ENCODE measurements at places on chromosomes 5 and 9. TPM values are rescaled to one million over a fixed set of nuclear protein-coding genes. Genes with fewer than 3 reads are reported as not detected.

- H3K4me1 ChIP-seq: no peaks in the 10 kb centered on the region
- no peak overlapping the region for H3K27ac ChIP-seq
- H3K4me3 ChIP-seq: no peak overlapping the region
- DNase-seq: no peak
Observed at GRCh38 chr9:121424024-121424432, 54.0 kb upstream of the STOM start.

Gene C8G
- 1.5 TPM for total RNA-seq

Gene GPR151
- not detected for total RNA-seq

Gene ABO
- total RNA-seq: not detected

- H3K27ac ChIP-seq: no peak overlapping the region
- no peaks in the 10 kb centered on the region for H3K4me1 ChIP-seq
- peaks cover 14% of the 10 kb centered on the region for H3K27me3 ChIP-seq
- DNase-seq: no peak
- no peak overlapping the region for H3K4me3 ChIP-seq
Observed at GRCh38 chr5:143658956-143659355, 153.0 kb upstream of the HMHB1 start.

DNA sequence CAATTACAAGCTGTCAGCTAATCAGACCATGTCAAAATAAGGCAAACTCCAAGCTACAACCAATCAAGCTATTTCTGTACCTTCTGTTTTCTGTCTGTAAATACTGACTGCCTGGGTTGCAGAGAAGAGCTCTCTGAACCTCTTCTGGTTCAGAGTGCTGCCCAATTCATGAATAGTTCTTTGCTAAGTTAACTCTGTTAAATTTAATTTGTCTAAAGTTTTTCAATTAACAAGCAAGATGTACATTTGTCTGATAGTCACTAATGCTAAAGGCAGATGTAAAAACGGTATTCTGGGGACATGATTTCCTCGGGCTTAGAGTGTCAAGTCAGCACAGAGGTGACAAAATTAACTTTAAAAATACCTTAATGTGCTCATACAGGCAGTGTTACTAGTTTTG, 408.3 kb upstream of the CLINT1 start:
- H3K27me3 ChIP-seq: no peaks in the 10 kb centered on the region
- no peak overlapping the region for H3K4me3 ChIP-seq
- no peak for DNase-seq
- no peaks in the 10 kb centered on the region for H3K4me1 ChIP-seq

DNA sequence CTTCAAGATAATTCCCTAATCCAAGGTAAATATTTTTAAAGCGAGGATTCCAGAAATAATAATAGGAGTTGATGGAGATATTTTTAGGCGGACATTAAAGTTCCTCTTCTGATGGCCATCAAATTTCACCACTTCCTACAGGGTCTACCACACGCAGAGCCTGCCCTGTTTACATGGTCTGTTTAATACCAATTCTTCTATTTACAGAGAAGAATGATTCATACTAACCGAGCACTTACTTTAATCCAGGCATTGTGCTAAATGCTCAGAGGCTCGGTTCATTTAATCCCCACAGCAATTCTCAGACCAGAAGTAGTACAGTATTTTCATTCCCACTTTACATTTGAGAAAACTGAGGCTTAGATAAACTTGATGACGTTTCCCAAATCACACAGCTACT, 3.0 kb upstream of the ITGA1 start:
- no peaks in the 10 kb centered on the region for H3K36me3 ChIP-seq
- no peak overlapping the region for H3K27ac ChIP-seq
- H3K4me3 ChIP-seq: no peak overlapping the region
- H3K27me3 ChIP-seq: no peaks in the 10 kb centered on the region
- peaks cover 27% of the 10 kb centered on the region for H3K4me1 ChIP-seq

Gene PRRX2
- total RNA-seq: not detected

DNA sequence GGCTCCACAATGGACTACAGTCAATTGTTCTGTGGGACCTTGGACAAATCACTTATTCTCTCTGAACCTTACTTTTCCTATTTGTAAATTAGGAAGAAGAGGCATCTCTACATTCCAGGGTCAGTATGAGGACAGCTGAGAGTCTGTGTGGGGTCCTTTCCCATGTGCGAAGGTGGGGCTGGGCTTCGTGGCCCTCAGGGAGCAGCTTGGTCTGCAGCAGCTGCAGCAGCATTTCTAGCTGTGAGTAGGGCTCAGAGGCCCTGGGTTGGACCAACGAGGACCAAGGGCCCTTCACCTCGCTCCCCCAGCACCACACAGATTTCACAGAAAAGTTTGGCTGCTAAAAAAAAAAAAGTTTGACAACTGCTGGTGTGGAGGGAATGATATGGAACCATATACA, 9.4 kb upstream of the DDX41 start:
- peak; percentile 12 for DNase-seq
- H3K36me3 ChIP-seq: peaks cover 4% of the 10 kb centered on the region
- H3K27me3 ChIP-seq: no peaks in the 10 kb centered on the region
- H3K4me1 ChIP-seq: peaks cover 8% of the 10 kb centered on the region
- H3K27ac ChIP-seq: no peak overlapping the region

Gene C9orf152
- not detected for total RNA-seq

DNA sequence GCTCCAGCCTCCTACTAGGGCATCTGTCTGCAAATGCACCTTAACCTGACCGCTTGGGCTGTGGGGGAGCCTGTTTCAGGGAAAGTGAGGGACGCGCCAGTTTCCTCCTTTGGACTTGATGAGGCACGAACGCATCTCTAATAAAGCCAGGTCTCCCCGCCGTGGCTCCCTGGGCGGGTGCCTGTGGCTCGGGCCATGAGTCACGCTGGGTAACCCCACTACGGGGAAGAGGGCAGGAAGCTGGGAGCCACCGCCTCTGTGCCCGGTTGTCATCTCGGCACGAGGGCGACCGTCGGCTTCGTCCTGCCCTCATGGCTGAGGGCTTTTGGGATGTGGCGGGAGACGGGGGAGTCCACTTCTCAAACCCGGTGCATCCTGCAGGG, 12.1 kb downstream of the NOTCH1 start:
- DNase-seq: peak; percentile 74
- H3K27ac ChIP-seq: peak overlapping the region; percentile 90
- H3K4me3 ChIP-seq: peak overlapping the region; percentile 47

DNA sequence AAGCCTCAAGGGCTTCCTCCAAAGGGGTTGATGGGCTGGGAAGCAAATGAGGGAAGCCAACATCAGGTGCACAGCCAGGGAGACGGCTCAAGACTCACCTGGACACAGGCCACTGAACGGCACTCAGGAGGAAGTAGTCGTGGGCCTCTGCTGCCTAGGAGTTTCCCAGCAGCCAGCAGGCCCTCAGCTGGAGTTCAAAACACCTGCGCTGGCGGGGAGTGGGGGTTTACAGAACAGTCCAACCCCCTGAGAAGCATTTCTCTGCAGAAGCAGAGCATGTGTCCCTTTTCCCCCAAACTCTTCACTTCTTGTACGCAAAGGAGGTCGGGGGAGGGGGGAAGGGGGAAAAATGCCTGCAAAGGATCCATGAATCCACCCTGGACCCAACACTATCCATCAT, 2.3 kb downstream of the WHRN start:
- peak overlapping the region; percentile 26 for H3K4me3 ChIP-seq

DNA sequence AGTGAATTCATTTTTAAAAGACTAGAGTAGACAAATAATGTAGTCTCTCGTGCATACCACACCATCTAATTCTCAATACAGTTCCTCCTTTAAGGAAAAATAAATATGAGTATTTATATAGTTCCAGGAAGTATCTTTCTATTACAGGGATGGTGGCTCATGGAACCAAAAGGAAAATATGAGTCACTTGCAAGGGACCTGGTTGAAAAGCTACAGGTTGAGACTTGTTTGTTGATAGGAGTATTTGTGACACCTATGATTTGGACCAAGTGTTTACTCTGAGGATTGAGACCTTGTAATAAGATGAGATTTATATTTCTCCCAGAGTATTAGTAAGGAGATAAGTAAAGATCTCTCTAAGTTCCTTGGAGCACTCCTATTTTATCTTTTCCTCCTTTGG, 67.4 kb downstream of the CDO1 start:
- peaks cover 29% of the 10 kb centered on the region for H3K27me3 ChIP-seq
- no peak overlapping the region for H3K4me3 ChIP-seq

- H3K4me3 ChIP-seq: no peak overlapping the region
- no peaks in the 10 kb centered on the region for H3K27me3 ChIP-seq
- peaks cover 15% of the 10 kb centered on the region for H3K4me1 ChIP-seq
- no peak overlapping the region for H3K27ac ChIP-seq
Observed at GRCh38 chr5:149782018-149782894, 52.1 kb downstream of the PPARGC1B start.

DNA sequence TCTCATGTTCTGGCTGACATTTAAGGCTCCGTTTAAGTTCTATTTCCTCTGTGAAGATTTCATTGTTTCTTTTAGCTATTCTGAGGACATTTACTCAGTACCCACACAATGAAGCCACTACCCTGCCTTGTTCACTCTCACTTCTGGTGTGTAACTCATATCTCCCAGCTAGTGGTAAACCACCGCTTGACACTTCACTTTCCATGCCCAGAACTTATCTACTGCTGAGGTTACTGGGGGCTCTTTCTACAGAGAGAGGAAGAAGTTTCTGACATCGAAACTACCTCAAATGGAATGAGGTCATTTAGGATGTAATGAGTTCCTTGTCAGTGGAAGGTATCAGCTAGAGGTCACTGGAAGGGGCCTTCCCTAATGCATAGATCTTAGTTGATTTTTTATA, 501.5 kb downstream of the DMAC1 start:
- peaks cover 23% of the 10 kb centered on the region for H3K27me3 ChIP-seq
- DNase-seq: no peak
- peak overlapping the region; percentile 44 for H3K4me3 ChIP-seq
- peak overlapping the region; percentile 81 for H3K27ac ChIP-seq

DNA sequence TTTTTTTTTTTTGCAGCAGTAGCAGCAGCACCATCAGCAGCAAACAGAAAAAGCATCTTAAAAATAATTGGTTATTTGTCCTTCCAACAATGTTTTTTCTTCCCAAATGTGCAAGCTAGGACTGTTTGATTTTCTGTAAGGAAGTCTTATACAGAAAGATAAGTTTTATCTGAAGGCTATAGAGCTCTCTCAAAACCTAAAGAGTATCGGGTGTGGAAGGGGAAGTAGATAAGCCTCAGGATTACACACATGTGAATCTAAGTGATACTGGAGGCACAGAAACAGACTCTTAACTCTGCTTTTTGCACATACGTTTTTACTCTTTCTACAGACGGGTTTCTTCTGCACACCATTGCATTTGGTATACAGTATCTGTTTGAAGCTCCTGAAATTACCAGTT, 184.4 kb upstream of the FTMT start:
- no peaks in the 10 kb centered on the region for H3K4me1 ChIP-seq
- no peak overlapping the region for H3K27ac ChIP-seq
- H3K27me3 ChIP-seq: no peaks in the 10 kb centered on the region
- no peaks in the 10 kb centered on the region for H3K36me3 ChIP-seq
- no peak overlapping the region for H3K4me3 ChIP-seq
- DNase-seq: no peak

Gene AIF1L
- 0.42 TPM for total RNA-seq

DNA sequence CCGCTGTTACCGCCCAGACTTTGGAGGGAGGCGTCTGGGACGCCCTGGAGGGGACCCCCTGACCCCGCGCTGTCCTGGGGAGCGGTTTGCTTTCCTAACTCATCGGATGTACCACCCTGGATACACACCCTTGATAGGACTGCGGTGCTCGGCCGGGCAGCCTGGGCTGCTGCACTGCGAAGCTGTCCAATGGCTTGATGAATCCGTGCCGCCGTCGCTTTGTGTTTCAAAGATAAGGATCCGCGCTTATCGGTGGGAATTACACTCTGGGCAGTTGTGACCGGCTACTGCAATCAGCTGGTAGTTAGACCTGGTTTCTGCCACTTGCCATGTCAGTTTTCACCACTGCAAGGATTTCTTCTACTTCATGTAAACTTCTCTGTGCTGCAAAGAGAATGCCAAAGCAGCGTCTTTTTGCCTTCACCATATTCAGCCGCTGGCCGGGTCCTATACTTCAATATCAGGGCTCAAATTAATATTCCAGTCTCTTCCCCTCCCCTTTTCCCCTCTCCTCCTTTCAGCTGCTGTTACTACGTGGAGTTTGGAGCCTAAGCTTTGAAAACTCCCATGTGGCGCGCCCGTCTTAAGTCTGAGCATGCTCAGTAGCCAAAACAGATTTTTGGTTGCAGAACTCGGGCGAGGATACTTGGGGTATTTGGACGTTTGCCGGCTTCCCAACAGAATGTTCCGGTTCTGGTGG, 727 bp downstream of the SMAD5 start:
- peaks cover 44% of the 10 kb centered on the region for H3K27me3 ChIP-seq
- H3K4me1 ChIP-seq: peaks cover 18% of the 10 kb centered on the region
- peak overlapping the region; percentile 45 for H3K27ac ChIP-seq
- H3K4me3 ChIP-seq: peak overlapping the region; percentile 94
- DNase-seq: peak; percentile 33
- H3K36me3 ChIP-seq: no peaks in the 10 kb centered on the region

- H3K27ac ChIP-seq: no peak overlapping the region
- H3K27me3 ChIP-seq: no peaks in the 10 kb centered on the region
- no peak for DNase-seq
- peaks cover 5% of the 10 kb centered on the region for H3K36me3 ChIP-seq
- no peak overlapping the region for H3K4me3 ChIP-seq
Observed at GRCh38 chr5:143114481-143114880, 289.0 kb downstream of the NR3C1 start.

DNA sequence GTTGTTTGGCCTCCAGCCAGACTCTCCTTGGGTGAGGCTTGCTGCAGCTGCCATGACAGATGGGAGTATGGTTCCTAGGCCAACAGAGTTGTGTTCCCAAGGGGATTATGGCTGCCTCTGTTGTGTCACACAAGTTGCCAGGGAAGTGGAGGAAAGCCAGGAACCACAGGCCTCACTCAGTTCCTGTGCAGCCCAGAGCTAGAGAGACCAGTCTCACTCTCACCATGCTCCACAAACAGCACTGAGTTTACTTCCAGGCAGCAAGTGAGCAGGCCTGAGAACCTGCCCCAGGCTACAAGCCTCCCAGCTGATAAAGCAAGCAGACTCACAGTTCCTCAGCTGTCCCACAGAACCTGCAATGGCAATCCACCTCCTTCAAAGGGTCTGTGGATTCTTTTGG, 273.6 kb upstream of the TAS2R1 start:
- H3K27me3 ChIP-seq: no peaks in the 10 kb centered on the region
- DNase-seq: no peak
- no peaks in the 10 kb centered on the region for H3K36me3 ChIP-seq
- H3K4me1 ChIP-seq: no peaks in the 10 kb centered on the region
- H3K27ac ChIP-seq: no peak overlapping the region

GRCh38 chr9:87179553-87180340, 232.4 kb upstream of the GAS1 start:
- H3K36me3 ChIP-seq: no peaks in the 10 kb centered on the region
- no peak for DNase-seq
- no peak overlapping the region for H3K4me3 ChIP-seq
- no peaks in the 10 kb centered on the region for H3K27me3 ChIP-seq
- no peak overlapping the region for H3K27ac ChIP-seq
- H3K4me1 ChIP-seq: no peaks in the 10 kb centered on the region

GRCh38 chr9:134053941-134054761, 13.7 kb downstream of the BRD3 start:
- no peak overlapping the region for H3K27ac ChIP-seq
- DNase-seq: no peak
- no peaks in the 10 kb centered on the region for H3K27me3 ChIP-seq
- no peaks in the 10 kb centered on the region for H3K36me3 ChIP-seq

Gene ENHO
- not detected for total RNA-seq
